Stimulated activated memory B cell treated with anti-CD40 and anti-IgM and Interleukin-4, amounts not matched to agents 10 μg/mL and 1 μg/mL and 100 μg/mL, for 72 hours (primary cell): ENCODE measurements at places on chromosomes 12 and 14.

DNA sequence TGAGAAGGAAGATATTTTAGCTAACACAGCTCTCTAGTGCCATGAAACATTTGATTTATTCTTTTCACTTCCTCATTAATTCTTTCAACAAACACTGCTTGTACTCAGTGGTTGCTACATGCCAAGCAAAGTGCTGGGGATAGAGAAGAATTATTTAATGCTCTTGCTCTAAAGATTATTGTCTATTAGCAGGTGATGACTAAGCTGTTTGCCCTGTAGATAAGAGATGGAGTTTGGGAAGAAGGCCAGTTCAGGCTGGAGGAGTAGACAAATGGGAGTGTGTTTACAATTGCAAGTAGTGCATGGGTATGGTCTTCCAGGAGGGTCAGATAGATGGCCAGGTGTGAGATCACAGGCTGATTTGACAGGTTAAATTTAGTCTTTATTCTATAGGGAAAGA, 99.8 kb upstream of the SEL1L start:
- no peak for ATAC-seq

DNA sequence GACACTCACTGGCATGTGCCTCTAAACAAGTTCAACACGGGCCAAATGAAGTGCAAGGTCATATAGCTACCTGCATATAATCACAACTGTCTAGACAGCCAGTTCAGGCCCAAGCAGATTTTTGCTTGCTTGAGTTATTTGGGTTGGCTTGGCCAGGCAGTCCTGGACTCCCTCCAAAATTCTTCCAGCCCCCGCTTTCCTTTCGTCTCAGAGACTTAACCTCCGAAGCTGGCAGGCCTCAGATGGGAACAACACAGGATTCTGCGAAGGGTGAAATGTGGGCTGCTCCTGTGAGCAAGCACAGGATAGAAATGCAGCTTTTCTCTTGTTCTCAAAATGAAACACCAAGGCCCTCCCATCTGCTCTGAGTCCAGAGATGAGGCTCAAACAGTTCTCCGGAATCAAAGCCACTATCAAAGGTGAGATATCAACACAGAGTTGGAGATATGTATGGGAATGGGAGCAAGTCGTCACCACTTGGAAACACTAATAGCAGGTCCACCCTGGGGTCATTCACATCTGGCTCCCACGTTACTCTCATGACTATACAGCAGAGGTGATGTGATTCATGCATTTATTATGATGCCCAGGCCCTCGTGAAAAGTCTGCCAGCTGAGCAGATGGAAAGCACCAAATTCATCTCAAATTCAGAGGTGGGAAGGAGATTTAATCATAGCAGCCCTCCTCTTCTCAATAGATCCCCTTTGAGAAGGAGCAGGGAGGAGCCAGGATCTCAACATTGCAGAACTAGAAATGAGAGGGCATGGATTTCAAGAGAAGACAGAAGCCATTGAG, 389.8 kb downstream of the NUAK1 start:
- no peak for ATAC-seq

GRCh38 chr12:56676851-56677580, 11.1 kb downstream of the PTGES3 start:
- no peak for ATAC-seq

DNA sequence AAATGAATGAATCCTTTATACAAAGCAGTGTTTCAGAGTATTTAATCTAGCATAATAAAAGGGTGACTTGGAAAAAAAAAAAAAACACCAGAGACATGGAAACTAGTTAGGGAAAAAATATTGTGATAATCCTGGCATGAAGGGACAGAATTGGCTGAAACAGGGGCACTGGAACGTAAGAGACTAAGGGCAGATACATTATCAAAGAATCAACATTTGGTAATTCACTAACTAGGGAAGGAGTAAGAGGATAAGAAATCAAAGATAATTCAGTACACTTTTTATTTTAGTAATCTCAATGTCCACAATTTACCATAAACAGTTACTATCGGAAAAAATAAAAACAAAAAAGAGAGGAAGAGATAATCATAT, 18.2 kb downstream of the PYM1 start:
- ATAC-seq, result no peak

- ATAC-seq, result no peak
Observed at GRCh38 chr12:57296291-57296690, 45.3 kb upstream of the STAC3 start.

DNA sequence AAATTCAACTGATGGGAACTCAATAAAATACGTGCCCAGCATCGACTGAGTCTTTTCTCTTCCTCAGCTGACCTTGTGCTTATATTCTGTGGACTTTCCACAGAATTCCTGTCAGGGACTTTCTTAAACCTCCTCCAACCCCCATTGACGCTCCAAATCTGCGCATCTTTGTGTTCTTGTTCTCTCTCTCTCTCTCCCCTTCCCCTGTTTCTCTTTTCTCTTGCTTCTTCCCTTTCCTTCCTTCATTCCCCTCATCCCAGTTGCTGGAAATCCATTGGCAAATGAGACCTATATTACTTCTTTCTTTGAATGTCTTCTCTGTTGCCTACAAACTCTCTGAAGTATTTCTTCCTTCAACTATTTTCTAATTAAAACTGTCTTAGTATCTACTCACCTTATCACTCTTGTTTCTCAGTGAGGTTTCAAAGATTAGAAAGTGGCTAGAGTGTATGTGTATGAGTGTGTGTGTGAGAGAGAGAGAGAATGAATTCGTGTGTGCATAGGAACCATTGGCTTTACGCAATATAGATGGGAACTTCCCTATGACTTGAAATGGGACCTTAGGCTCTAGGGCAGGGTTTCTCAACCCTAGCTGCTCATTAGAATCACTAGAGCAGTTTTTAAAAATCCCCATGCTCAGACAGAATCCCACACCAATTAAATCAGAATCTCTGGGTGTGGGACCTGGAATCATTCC, 41.8 kb upstream of the DHRS7 start:
- peak; percentile 75 for ATAC-seq

GRCh38 chr12:9123781-9124382, 8.2 kb upstream of the A2M start:
- ATAC-seq, result no peak

DNA sequence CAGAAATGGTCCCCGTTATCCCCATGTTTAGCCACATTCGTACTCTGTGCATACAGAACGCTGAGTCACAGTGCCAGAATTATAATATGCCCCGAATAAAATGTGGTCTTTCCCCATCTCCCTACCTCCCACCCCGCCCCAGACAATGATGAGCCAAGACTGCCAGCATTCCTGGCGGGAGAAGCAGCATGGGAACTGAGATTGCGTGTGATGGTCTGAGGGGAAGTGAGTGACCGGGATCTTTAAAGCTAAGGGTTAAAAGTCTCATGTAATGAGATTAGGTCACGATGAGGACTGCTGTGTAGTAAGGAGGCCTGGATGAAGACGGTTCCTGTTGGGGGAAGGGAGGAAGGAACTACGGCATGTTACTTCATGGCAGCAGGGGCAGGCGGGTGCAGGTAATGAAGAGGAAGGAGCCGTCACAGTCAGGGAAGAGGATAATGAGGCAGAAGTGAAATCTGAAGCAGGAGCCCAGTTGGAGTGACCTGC, 243.3 kb upstream of the FKBP4 start:
- no peak for ATAC-seq

GRCh38 chr12:1421091-1421846, 173.1 kb downstream of the FBXL14 start:
- ATAC-seq, result no peak
